ENCODE measurements at places on chromosomes 16 and 17.

DNA sequence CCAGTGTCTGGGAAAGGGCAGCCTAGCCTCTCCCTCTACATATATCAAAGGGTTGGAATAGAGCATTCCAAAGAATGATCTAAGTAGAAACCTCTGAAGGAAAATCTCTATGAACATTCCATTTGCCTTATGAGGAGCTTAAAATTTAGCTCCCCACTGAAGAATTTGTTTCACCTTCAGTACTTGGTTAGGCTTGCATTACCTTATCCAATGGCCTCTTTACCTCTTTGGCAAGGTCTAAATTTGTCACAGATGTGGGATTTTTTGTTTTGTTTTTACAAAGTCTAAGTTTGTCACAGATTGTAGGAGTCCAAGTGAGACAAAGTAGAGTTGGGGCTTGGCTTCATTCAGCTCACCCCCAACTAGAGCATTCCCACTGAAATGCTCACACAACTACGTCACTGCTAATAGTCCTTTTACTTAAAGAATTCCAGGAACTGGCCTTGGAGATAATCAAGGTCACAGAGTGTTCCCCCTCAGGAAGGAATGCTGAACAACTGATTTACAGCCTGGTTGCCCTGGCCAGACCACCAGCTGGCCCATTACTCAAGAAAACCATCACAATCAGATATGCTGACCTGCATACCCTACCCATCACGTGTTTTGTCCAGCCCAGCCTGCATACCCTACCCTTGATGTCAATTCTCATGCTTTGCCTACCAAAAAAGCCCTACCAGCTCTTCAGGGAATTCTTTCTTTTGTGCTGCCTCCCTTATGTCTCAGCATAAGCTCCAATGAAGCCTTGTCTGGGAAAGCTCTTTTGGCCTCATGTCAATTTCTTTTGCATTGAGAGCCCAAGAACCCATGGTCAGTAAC, 26.5 kb upstream of the PPM1D start:
- peak; percentile 12 for DNase-seq

DNA sequence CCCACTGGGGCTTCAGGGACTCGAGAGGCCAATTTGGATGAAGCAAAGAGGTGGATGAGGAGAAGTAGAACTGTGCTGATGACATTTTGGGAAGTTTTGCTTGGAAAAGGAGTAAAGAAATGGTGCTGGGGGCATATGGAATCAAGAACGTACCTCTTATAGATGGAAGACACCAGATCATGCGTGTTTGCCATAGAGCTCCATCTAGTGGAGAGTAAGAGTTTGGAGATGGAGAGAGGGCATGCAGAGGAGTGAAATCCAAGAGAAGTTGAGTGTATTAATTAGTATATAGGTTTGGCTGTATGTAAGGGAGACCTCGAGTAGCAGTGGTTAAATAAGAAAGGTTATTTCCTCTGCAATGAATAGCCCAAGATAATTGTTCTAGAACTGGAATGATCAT, 56.0 kb downstream of the SHISA6 start:
- DNase-seq = no peak

DNA sequence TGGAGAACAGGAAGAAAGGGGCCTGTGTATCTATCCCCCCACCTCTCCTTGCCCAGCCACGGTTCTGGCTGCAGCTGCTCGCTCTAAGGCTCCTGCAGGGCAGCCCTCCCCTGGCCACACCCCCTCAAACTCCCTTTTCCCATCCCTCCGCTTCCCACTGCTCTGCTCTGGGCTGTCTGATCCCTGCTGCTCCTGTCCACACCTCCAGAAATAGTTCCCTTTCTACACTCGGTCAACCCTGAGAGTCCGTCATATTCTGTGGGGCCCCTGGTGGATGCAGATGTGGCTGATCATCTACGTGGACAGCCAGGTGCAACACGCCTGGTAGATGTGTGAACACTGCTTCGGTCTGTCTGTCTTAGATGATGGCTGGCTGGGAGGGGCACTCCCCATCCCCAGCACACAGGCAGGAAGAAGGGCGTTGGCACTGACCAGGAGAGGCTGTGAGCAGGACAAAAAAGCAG, 19.3 kb upstream of the KRT19 start:
- DNase-seq = peak; percentile 58

GRCh38 chr16:74709441-74709877, 8.8 kb upstream of the MLKL start:
- DNase-seq = peak; percentile 70

DNA sequence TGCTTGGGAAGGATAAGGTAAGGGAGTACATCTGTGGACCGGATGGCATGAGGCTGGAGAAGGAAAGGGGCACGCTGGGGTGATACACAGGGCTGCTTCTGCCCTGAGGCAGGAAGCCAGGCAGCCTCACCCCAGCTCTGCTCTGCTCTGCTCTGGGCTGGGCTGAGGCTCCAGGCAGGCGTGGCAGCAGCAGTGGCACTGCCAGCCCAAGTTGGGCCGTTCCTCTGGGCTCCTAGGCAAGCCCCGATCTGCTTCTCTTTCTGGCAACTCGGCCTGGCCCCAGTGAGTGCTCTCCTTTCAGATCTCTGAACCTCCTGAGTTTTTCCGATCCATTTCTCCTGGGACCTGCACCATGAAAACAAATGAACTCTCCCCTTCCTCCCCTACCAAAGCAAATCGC, 44.9 kb downstream of the VAC14 start:
- no peak for DNase-seq

DNA sequence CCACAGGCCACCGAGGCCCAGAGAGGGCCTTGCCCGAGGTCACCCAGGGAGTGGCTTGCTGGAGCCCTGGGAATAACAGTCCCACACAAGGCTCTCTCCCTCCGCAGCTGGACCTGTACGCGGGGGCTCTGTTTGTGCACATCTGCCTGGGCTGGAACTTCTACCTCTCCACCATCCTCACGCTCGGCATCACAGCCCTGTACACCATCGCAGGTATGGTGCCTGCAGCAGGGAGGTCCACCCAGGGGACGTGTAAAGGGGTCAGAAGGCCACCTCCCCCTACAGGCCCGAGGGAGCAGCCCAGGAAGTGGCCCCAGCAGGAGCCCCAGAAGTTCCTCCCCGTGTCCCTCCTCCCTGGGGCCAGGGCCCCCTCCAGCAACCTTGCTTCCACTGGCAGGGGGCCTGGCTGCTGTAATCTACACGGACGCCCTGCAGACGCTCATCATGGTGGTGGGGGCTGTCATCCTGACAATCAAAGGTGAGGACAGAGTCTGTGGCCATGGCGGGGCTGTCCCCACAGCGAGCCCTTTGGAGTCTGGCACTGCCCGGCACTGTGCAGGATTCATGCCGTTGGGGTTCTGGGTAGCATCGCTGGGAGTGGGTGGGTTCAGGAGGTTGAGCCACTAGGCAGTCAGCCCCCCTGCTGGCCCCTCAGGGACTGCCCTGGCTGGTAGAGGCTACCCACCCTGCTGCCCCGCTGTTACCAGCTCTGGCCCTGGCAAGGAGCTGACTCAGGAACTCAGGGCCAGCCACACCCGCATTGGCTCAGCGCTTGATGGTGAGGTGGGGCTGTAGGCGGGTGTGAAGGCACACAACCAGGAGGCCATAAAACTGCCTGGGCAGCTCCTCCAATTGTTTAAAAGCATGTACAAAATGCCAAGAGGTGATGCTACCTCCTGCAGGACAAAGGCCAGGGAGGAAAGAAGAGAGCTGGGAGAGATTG, 17.3 kb downstream of the SLC5A10 start:
- DNase-seq = no peak

DNA sequence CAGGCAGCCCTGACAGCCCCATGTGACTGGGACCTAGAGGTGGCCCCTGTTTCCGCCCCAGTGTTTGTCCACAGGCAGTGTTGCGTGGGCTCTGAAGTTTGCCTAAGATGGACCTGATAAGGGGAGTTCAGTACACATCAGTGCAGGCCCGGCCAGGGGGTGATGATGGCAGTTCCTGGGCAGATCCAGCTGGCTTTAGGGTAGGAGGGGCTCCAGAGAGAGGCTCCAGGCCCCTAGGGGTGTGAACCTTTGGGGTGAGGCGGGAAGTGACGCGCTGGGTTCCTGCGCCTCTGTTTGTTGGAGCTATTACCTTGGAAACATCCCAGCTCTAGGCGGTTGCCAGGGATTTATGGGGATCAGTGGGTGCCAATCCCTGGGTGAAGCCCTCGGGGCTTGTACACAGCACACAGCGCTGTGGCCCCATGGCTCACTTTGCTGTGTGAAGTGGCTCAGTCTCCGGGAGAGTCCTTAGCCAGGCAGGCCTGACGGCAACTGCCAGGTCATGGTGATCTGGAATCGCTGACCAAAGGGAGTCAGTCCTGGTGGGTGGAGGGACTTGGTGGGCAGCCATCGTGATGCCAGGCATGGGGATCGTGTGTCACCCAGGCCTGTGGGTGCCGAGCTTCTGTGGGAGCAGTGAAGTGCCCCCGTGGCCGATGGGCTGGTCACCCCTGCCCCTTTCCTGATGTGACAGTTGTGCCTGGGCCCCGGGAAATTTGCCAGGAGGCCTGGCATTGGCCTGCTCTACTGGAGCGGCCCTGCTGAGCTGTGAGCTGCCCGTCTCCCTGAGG, 146.1 kb downstream of the SEC14L1 start:
- peak; percentile 93 for DNase-seq

GRCh38 chr17:44361292-44362260, 2.1 kb downstream of the FAM171A2 start:
- peak; percentile 76 for DNase-seq

GRCh38 chr16:23826528-23827045, 9.2 kb upstream of the PRKCB start:
- DNase-seq = no peak

GRCh38 chr17:1882836-1883235, 53.0 kb downstream of the RPA1 start:
- DNase-seq = peak; percentile 31

DNA sequence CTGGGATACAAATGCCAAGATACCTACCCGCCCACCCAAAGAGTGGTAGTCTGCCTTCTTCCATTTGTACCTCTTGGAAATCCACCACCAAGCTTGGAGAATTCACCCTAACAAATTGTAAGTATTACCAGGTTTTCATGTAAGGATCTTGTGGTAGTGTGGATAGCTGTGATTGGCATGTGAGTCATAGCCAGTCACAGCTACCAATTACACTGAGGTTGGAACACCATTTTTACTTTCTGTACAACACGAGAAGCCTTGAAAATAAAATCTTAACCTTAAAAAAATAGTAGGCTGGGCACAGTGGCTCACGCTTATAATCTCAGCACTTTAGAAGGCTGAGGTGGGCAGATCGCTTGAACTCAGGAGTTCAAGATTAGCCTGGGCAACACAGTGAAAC, 18.5 kb upstream of the SLC35G3 start:
- DNase-seq = no peak

DNA sequence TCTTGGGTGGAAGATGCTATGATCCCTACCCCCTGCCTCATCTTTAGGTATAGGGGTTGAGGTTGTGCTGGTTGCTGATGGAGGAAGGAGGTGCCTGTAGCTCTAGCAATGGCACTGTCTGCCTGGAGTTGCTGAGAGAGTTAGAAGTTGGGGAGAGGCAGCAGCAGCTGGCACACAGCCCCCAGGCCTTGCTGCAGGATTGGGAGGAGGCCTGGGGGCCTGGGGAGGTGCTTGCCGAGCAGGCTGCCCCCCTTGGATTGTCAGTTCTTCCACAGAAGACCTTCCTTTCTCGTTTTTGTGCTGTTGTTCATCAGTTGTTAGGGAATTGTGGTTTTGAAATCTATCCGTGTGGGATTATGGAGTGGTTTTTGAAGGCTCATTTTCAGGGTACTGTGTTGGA, 52.9 kb downstream of the SEC14L1 start:
- DNase-seq = peak; percentile 75

DNA sequence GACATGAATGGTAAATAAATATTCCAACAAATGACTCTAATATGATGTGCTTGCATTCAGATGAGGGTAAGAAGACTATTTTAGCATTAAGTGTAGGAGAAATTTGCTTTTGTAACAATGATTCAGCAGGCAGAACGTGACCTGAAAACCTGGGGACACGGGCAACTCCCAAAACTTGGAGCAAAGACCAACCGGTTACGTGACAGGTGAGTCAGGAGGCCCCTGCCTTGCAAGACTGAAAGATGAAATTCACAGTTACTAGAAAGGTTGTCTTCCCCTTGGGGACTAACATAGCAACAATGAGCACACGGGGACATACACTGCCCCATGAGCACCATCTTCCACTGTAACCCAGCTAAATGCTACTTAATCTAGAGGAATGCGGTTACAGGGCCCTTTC, 33.5 kb upstream of the ERN1 start:
- DNase-seq = no peak

DNA sequence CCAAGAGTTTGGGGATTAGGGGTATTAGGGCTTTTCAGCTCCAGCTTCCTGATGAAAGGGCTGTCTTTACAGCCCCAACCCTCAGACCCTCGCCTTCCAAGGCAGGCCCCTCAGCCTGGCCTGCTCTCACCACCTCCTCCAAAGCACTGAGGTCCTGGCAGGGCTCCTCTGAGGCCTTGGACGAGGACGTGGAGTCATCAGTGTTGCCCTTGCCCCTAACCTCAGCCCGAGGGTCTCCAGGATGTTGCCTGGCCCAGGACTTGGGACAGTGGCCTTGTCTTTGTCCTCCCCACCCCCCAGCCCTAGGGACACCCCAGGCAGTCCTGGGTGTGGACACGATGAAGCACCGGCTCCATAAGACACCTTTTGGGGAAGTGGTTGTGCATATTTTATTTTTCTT, 28.2 kb downstream of the B9D1 start:
- no peak for DNase-seq

DNA sequence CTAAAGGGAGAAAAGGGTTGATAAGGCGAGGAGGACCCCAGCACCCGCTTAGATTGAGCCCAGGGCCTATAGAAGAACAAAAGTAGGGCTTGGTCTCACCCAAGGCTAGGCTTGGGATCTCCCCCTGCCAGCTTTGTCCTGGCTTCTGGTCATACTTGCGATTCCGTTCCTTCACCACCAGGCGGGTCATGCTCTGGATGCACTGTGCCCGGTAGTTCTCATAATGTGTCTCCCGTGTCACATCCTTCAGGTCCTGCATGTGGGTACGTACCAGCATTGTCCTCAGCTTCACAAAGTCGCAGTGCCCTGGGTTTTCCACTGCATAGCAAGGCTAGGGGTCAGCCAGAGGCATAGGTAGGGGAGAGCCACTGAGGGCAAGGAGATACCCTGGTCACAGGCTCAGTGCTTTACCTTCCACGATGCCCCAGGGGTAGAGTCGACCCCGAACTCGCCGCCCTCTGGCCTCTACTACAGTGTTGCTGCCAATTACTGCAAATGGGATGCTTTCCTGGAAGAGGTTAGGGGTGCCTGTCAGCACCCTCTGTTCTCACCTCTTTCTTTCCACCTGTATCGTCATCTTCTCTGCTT, 6.5 kb upstream of the MTMR4 start:
- DNase-seq = no peak

DNA sequence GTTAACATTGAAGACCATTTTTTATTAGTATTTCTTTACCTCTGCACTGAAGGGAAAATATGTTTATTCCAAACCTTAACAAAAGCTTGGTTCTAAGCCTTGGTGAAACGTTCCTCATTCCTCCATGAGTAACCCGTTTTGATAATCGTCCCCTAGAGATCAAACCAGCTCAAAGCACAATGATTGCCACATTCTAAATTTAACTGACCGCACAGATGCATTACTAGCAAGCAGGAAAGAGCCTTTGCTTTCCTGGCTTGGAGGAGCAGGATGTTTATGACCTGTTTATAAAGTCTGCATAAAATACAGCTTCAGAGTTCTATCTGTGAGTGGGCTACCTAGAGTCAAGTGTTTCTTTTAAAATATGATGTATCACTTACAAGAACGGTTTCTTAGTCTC, 193.8 kb downstream of the TMEM114 start:
- DNase-seq = no peak

GRCh38 chr17:69802045-69802740, 272.8 kb upstream of the KCNJ16 start:
- no peak for DNase-seq

Data from SJCRH30 (cell line).